ENCODE measurements at places on chromosomes 6 and 20. TPM values are rescaled to one million over a fixed set of nuclear protein-coding genes. Genes with fewer than 3 reads are reported as not detected.

PLN gene
- total RNA-seq = not detected

RAET1E gene
- total RNA-seq = 0.28 TPM

GRCh38 chr6:33008944-33009861 lies at the start of gene HLA-DOA:
Gene HLA-DOA (minus strand): TSS chr6:33009591.
- H3K4me3 ChIP-seq = peak within 1 kb of the TSS; percentile 95
- DNase-seq = peak; percentile 19
- peaks cover 2% of the 10 kb centered on the region for H3K27me3 ChIP-seq
- peaks cover 14% of the 10 kb centered on the region for H3K4me1 ChIP-seq

DNA sequence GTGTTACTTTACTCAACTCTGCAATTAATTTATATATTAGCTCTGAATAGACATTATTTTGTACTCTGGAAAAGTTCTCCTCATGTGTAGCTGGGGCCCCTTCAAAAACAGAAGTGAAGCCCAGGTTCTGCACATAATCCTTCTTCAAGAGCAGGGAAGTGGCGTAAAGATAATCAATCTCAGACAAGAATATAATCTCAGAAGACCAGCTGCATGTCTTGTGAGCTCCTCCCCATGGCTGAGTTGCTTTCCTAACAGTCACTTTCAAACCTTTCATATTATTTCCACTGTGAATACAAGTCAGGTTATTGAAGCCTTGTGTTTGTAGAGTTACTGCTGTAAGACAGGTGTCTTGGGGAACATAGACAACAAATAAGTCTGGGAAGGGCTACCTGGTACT lies 691.9 kb downstream of the RFPL4B start:
- H3K36me3 ChIP-seq = no peaks in the 10 kb centered on the region
- H3K4me3 ChIP-seq = no peak overlapping the region
- peaks cover 2% of the 10 kb centered on the region for H3K27me3 ChIP-seq

RCAN2 gene
- 17.0 TPM for total RNA-seq

- H3K27ac ChIP-seq = no peak overlapping the region
- H3K27me3 ChIP-seq = peaks cover 2% of the 10 kb centered on the region
- H3K4me1 ChIP-seq = no peaks in the 10 kb centered on the region
- no peak for DNase-seq
- no peak overlapping the region for H3K4me3 ChIP-seq
- H3K36me3 ChIP-seq = no peaks in the 10 kb centered on the region
These were observed 839.4 kb downstream of the MAFB start for GRCh38 chr20:39849664-39850063.

MTFR2 gene
- 1.4 TPM for total RNA-seq

GRCh38 chr6:36722879-36723278 lies 25.3 kb downstream of the RAB44 start:
- H3K4me3 ChIP-seq = no peak overlapping the region
- H3K36me3 ChIP-seq = no peaks in the 10 kb centered on the region
- DNase-seq = no peak
- H3K4me1 ChIP-seq = peaks cover 9% of the 10 kb centered on the region
- no peak overlapping the region for H3K27ac ChIP-seq
- H3K27me3 ChIP-seq = peaks cover 3% of the 10 kb centered on the region

MAP7 gene
- total RNA-seq = 1.3 TPM

- no peak for DNase-seq
- peaks cover 2% of the 10 kb centered on the region for H3K4me1 ChIP-seq
- no peak overlapping the region for H3K27ac ChIP-seq
- no peak overlapping the region for H3K4me3 ChIP-seq
- no peaks in the 10 kb centered on the region for H3K27me3 ChIP-seq
These were observed 381.0 kb upstream of the ARID1B start for GRCh38 chr6:156396068-156396771.

DNA sequence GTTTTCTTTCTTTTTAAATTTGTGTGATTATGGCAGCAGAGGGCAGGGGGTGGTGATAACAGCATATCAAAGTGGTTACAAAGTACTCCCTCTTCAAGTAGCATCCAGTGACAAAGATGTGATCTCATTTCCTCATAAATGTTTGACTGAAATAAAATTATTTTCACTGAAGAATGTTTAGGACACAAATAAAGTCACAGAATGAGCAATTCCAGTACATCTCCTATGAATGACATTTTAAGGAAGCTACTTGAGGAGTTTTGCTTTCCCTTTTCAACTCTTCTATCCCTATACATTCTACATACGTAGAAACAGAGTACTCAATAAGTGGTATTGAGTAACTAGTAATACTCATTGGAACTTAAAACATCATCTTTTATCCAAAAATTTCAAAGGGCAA lies 13.9 kb upstream of the GABRR2 start:
- peaks cover 2% of the 10 kb centered on the region for H3K27me3 ChIP-seq
- H3K4me1 ChIP-seq = no peaks in the 10 kb centered on the region
- H3K36me3 ChIP-seq = peaks cover 14% of the 10 kb centered on the region
- DNase-seq = no peak
- no peak overlapping the region for H3K4me3 ChIP-seq

FAM217A gene
- not detected for total RNA-seq

- no peaks in the 10 kb centered on the region for H3K4me1 ChIP-seq
- no peak overlapping the region for H3K4me3 ChIP-seq
- no peaks in the 10 kb centered on the region for H3K36me3 ChIP-seq
- H3K27ac ChIP-seq = no peak overlapping the region
These were observed 13.2 kb downstream of the BPIFB1 start for GRCh38 chr20:33296206-33296605.

TRAPPC3L gene
- total RNA-seq = not detected

ARMH2 gene
- not detected for total RNA-seq

- no peak overlapping the region for H3K4me3 ChIP-seq
- H3K4me1 ChIP-seq = no peaks in the 10 kb centered on the region
- no peaks in the 10 kb centered on the region for H3K36me3 ChIP-seq
- DNase-seq = no peak
- H3K27ac ChIP-seq = no peak overlapping the region
These were observed 38.9 kb downstream of the EYS start for GRCh38 chr6:65667916-65668656.

- no peak overlapping the region for H3K4me3 ChIP-seq
- no peak overlapping the region for H3K27ac ChIP-seq
- peaks cover 6% of the 10 kb centered on the region for H3K27me3 ChIP-seq
These were observed 16.2 kb downstream of the DNAJC5 start for GRCh38 chr20:63911176-63911575.

DNA sequence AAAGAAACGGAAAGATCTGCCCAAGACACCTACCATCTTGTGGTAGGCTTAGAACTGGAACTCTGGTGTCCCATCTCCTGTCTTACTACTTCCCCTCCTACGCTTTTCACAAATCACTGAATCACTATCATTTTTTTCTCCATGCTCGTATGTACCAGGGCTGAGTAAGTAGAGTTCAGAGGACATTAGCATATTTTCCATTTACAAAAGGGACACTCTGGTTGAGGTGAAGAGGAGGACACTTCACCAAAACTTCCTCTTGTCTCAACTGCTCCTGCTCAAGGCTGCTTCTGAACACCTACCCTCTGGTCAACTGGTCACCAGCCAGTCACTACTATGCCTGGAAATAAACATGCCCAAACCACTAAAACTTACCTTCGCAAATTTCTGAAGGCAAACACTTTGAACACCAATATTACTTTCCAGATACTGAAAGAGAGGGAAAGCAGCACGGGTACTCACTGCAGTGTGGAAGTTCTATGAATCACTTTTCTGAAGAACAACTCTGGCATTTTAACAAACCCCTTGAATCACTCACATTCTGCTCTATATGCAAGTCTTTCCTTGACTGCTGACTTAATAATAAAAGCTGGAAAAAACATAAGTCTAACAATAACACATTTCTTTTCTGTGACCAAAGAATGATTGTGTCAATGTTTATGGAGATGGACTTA lies 123.3 kb downstream of the INSM1 start:
- no peaks in the 10 kb centered on the region for H3K27me3 ChIP-seq
- peak overlapping the region; percentile 95 for H3K27ac ChIP-seq
- H3K36me3 ChIP-seq = peaks cover 9% of the 10 kb centered on the region
- no peak overlapping the region for H3K4me3 ChIP-seq

PRL gene
- total RNA-seq = not detected

DNA sequence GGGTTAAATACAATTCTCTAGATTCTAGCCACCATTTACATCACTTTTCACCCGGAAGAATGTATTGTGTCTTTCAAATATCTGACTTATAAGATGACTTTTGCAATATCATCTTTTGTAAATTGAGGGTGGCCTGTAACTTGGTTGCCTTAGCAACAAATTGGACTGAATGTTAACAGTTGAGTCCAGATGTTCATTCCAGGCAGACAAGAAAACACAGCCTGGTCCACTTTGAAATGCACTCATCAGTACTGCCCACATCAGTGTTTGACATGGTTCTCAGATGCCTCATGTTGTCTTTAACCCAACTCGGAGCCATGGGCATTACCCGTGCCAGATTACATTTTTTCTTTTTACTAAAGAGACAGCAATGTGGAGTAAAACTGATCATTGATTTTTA lies 781.6 kb upstream of the CHD6 start:
- H3K4me1 ChIP-seq = no peaks in the 10 kb centered on the region

GRCh38 chr6:16511723-16512489 lies 249.4 kb downstream of the ATXN1 start:
- DNase-seq = no peak
- no peaks in the 10 kb centered on the region for H3K27me3 ChIP-seq
- peak overlapping the region; percentile 15 for H3K27ac ChIP-seq
- H3K4me1 ChIP-seq = peaks cover 20% of the 10 kb centered on the region
- no peaks in the 10 kb centered on the region for H3K36me3 ChIP-seq

SYNDIG1 gene
- 8.1 TPM for total RNA-seq

DNA sequence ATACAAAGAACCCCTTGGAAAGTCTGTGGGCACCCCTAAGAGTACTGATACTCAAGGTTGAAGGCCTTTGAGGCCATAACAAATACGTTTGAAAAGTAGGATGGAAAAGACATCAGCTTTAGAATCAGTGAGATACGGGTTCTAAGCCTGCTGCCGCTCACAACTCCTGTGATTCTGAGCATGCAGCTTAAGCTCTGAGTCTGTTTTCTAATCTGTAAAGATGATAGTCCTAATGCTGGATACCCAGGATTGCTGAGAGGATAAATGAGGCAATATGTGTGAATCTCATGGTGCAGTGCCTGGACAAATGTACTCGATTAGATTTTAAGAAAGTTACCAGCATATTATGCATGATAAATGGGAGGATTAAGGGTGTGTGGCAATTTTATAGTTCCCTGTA lies 321.0 kb upstream of the HSF2 start:
- peaks cover 3% of the 10 kb centered on the region for H3K4me1 ChIP-seq
- no peak overlapping the region for H3K4me3 ChIP-seq
- no peak for DNase-seq
- H3K27ac ChIP-seq = no peak overlapping the region
- no peaks in the 10 kb centered on the region for H3K36me3 ChIP-seq

- H3K27ac ChIP-seq = peak overlapping the region; percentile 94
- peak overlapping the region; percentile 98 for H3K4me3 ChIP-seq
- peaks cover 19% of the 10 kb centered on the region for H3K4me1 ChIP-seq
- H3K27me3 ChIP-seq = peaks cover 2% of the 10 kb centered on the region
- DNase-seq = peak; percentile 58
- no peaks in the 10 kb centered on the region for H3K36me3 ChIP-seq
These were observed 584 bp downstream of the LYRM4 start for GRCh38 chr6:5260111-5260620.

GRCh38 chr6:162681447-162681846 lies 46.1 kb downstream of the PRKN start:
- no peak overlapping the region for H3K4me3 ChIP-seq
- H3K36me3 ChIP-seq = no peaks in the 10 kb centered on the region
- no peaks in the 10 kb centered on the region for H3K27me3 ChIP-seq
- no peak overlapping the region for H3K27ac ChIP-seq

QRSL1 gene
- total RNA-seq = 10.9 TPM

GRCh38 chr20:60209048-60209447 lies 250.8 kb downstream of the CDH26 start:
- H3K4me3 ChIP-seq = no peak overlapping the region
- H3K4me1 ChIP-seq = peaks cover 3% of the 10 kb centered on the region
- H3K36me3 ChIP-seq = peaks cover 4% of the 10 kb centered on the region
- H3K27me3 ChIP-seq = peaks cover 3% of the 10 kb centered on the region
- DNase-seq = no peak

- H3K36me3 ChIP-seq = no peaks in the 10 kb centered on the region
- no peak overlapping the region for H3K4me3 ChIP-seq
- peaks cover 1% of the 10 kb centered on the region for H3K27me3 ChIP-seq
- no peak overlapping the region for H3K27ac ChIP-seq
- peaks cover 12% of the 10 kb centered on the region for H3K4me1 ChIP-seq
These were observed 226.6 kb downstream of the COL12A1 start for GRCh38 chr6:74979065-74979766.

DNA sequence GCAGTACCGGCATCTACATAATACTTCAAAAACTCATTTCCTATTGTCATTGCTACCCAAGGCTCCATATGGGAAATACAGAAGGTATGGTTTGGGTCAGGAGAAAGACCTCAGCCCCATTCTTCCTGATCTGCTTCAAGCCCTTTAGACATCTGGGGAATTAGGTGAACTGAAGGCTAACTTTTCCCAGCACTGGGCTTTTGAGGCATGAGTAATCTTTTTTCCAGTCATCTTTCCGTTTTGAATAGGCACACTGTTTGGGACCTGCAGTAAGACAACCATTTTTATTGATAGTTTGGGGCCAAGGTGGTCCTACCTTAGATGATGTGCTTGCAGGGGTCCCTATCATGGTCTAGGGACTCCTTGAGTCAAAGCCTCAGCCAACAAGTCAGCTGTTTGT lies 198.4 kb downstream of the HAO1 start:
- no peaks in the 10 kb centered on the region for H3K4me1 ChIP-seq
- no peak overlapping the region for H3K27ac ChIP-seq
- no peaks in the 10 kb centered on the region for H3K36me3 ChIP-seq
- H3K4me3 ChIP-seq = no peak overlapping the region
- no peaks in the 10 kb centered on the region for H3K27me3 ChIP-seq
- DNase-seq = no peak

DNA sequence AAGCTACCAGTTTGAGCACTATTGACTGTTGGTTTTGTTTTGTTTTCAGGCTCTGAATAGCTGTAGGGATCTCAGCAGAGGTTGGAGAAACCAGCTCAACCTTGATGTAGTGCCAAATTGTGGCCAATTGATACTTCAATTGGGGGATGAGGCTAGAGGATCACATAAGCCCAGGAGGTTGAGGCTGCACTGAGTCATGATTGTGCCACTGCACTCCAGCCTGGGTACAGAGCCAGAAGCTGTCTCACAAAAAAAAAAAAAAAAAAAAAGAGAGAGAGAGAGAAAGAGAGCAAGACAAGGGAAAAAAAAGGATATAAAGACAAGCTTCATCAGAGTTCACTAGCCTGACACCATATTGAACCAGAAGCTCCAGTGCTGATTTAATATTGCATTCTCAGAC lies 702.1 kb downstream of the FRK start:
- no peaks in the 10 kb centered on the region for H3K36me3 ChIP-seq
- H3K27ac ChIP-seq = no peak overlapping the region
- no peak for DNase-seq
- no peak overlapping the region for H3K4me3 ChIP-seq
- no peaks in the 10 kb centered on the region for H3K27me3 ChIP-seq
- H3K4me1 ChIP-seq = no peaks in the 10 kb centered on the region
